ENCODE measurements at places on chromosomes 6 and 20.

DNA sequence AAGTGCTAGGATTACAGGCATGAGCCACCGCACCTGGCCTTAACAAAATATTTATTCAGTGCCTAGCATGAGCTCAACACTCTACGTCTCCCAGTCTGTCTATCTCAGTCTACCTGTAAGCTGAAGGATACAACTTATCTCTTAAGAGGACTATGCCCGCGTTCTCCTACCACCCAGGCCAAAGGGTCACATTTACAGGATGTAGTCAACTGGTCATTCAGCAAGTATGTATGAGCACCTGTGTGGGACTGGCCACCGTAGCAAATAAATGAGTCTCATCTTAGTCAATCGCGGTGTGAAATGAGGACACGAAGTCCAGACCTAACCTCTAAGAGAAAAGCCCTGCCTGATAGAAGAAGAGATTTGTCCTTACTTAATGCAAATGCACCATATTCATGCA is 49.9 kb downstream of the MUC22 start:
- DNase-seq, result no peak

DNA sequence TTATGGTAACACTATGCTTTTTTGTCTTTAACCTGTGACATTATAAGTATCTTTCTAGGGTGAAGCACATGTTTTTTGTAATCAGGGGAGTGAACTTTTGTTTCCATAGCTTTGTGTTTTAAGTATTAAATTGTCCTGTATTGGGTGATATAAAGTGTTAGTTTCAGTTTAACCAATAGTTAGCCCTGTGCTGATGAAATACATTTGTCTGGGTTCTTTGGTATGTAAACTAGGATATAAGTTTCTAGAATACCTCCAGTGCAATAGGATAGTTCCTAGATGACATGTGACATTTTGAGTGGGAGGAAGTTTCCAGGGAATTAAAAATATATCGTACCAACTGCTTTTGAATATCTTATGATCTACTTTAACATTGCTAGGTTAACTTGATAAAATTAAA is 611.0 kb upstream of the MARCKS start:
- no peak for DNase-seq

DNA sequence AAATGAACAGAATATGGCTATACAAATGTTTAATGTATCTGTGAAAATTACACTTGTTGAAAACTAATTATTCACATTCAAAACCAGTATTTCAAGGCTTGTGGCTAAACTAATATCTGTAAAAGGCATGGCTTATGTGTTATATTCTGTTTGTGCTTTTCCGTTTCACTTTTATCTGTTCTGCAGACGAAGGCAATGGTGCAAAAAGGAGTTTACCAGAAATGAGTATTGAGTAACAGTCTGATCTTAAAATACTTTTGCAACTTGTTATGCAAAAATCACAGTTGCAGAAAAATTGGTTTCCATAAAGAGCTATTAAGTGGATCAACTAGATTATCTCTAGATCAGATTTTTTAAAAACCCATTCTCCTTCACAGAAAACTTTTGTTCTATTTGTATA is 9.4 kb upstream of the STX11 start:
- DNase-seq, result no peak

DNA sequence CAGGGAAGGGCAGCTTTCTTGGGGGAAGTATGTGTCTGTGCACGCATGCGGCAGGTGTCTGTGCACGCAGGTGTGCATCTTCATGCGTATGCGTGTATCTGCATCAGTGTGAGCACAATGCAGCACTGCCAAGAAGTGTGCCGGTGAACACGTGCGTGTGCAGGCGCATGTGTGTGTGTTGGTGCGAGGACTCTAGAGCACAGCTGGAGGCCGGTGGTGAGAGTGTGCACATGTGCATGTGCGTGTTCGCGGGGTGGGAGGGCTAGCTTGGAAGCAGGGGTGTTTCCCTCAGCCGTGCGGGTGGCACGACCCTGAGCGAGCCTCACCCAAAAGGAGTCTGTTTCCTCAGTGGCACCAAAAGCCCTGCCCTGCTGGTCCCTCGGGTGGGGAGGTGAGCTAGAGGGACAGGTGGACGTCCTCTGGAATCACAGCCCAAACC is 7.5 kb downstream of the SLC17A9 start:
- no peak for DNase-seq

GRCh38 chr20:38275815-38276550 is 15.4 kb upstream of the KIAA1755 start:
- no peak for DNase-seq

DNA sequence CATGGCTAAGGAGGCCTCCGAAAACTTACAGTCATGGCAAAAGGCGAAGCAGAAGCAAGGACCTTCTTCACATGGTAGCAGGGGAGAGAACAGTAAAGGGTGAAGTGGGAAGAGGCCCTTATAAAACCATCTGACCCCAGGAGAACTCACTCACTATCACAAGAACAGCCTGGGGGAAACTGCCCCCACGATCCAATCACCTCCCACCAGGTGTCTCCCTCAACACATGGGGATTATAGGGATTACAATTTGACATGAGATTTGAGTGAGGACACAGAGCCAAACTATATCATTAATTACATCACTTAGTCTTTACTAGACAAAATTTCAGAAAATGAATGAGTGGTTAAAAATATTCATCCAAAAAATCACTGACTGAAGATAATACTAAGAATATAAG is 453.6 kb downstream of the COL12A1 start:
- DNase-seq, result no peak

DNA sequence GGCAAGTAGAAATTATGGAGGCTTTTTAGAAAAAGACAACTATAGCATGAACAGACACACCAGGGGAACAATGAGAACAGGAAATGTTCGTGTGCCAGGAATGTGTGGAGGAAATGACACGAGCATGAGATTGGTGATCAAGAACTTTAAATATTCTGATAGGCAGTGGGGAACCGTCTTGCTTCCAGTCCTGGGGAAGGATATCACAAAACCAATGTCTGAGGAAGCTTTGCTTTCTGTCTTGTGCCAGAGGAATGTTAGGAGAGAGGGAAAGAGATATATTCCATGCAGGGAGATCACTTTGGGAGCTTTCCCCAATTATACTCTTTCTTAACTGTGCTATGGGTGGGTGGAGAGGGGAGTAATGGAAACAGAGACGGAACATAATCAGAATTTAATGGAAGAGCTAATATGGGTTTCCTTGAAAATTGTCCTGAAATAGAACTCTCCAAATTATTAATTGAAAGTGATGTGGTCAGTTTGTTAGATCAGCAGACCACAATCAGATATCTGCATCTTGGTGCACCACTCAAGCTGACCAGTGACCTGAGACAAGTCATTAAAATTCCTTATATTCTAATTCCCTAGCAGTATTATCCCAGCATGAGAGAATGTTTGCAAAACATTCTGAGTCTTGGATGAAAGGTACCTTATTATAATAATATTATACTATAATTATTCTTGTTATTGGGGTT is 178.2 kb downstream of the SOX4 start:
- no peak for DNase-seq

DNA sequence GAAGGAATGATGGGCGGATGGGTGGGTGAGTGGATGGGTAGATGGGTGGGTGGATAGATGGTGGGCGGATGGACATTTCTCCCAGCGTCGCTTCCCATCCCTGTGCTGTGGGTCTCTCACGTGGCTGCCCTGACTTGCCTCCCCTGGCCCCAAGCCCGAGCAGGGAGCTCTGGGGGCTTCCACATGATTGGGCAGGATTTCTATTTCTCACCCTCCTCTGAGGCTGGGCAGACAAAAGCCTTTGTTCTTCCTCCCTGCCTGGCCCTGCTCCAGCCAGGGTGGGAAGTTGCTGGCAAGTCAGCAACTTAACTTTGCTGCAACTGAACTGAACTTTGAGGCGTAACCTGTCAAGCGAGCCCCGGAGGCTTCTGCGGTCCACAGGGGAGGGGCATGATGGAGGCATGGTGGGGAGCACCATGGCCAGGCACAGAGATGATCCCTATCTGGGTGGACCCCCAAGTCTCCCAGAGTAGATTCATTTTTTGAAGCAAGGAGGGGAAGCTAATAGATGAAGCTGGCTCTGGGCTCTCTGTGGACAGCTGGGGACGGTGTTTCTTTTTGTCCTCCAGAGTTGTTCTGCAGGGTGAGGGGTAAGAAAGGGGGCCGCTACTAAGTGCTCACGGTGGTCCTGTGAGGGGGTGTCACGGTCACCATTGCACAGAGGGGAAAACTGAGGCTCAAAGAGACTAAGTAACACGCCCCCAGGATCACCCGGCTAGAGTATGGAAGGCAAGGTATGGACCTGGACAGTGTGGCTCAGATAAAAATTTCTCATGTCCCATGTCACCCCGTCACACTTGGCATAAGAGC is 140.1 kb downstream of the CEBPB start:
- no peak for DNase-seq

GRCh38 chr20:8774412-8774811 is 294.5 kb upstream of the PLCB4 start:
- no peak for DNase-seq

- DNase-seq, result peak; percentile 80
Observed at GRCh38 chr6:11218538-11219399, 13.7 kb downstream of the NEDD9 start.

GRCh38 chr6:101716810-101717209 is 323.3 kb downstream of the GRIK2 start:
- DNase-seq, result no peak

DNA sequence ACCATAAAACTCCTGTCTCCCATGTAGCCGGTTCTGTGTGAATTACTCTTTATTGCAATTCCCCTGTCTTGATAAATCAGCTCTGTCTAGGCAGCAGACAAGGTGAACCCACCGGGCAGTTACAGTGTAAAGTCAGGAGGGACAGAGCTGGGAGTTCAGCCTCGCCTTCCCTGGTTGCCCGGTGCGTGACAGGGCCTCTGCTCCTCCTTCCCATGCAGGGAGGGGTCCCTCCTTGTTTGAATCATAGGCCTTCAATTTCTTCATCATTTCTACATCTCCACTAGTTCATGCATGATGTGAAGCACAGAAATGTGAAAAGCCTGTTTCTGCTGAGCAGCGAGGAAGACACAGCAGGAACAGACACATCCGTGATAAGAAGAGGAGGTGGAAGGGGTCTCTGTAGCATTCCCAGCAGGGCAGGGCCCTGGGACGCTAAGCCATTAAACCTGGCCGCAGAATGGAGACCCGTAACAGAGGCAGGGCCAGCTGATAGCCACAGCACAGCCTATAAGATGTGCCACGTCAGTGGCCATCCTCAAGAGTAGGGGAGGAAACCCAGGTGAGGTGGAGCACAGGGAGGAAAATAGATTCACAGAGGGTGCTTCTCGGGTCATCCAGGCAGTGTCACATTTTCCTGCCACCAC is 106.7 kb upstream of the CST7 start:
- DNase-seq, result no peak

- DNase-seq, result no peak
Observed at GRCh38 chr6:53894091-53894490, 99.3 kb downstream of the LRRC1 start.

DNA sequence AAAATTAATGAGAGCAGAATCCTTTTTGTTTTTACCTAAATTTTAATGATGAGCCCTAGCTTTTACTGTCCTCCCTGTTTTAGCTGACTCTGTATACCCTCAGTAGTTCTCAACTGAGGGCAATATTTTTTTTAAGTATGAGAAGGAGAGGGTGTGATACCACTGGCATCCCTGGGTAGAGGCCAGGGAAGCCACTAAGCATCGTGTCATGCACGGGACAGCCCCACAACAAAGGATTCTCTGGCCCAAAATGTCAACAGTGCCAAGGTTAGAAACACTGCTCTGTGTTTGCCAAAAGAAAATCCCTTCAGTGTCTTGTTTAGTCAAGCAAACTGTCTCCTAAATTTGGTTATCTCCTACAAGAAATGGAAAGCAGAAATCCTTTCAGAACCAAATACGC is 210.4 kb downstream of the KCNQ5 start:
- DNase-seq, result no peak

- peak; percentile 51 for DNase-seq
Observed at GRCh38 chr20:32470025-32470861, 112.1 kb downstream of the ASXL1 start.

- DNase-seq, result no peak
Observed at GRCh38 chr6:141963543-141964295, 169.0 kb upstream of the GJE1 start.

GRCh38 chr6:100134703-100135102 is 140.7 kb upstream of the MCHR2 start:
- DNase-seq, result no peak

DNA sequence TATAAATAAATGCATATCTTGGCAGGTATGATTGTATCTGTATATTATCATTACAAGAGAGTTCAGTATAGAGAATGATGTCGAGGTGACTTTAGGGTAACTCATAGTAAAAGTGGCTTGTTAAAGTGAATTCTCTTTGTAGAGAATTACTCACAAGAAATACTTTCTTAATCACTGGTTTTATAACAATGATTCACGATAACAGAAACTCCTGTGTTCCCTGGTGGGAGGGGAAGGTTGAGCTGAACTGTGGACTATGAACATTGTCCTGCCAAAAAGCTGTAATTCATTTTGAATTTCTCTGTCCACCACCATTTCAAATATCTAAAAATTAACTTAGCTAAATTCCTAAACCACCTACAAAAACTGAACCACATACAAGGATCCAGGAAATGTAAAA is 7.7 kb downstream of the TPMT start:
- no peak for DNase-seq

- no peak for DNase-seq
Observed at GRCh38 chr6:30988209-30988825, 4.8 kb downstream of the MUC21 start.

GRCh38 chr6:90159452-90159851 is 137.2 kb downstream of the BACH2 start:
- no peak for DNase-seq

GRCh38 chr20:40286975-40287531 is 402.0 kb downstream of the MAFB start:
- DNase-seq, result peak; percentile 58

DNA sequence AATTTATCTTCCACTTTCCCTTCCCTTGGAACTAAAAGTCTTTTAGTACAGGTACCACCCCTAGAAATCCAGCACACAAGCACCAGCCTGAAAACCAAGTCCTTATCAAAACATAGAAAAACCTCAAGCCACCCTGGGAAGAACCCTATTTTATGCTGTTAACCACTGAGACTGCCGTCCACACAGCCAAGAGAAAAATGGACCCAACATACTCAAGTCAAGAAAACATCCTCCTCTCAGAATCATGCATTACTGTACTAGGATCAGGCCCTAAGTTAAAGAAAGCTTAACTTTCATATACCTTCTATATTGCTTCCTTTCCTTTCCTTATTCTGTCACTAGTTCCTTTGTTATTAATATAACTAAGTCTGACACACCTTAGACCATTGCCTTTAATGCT is 16.9 kb upstream of the GOPC start:
- DNase-seq, result no peak

DNA sequence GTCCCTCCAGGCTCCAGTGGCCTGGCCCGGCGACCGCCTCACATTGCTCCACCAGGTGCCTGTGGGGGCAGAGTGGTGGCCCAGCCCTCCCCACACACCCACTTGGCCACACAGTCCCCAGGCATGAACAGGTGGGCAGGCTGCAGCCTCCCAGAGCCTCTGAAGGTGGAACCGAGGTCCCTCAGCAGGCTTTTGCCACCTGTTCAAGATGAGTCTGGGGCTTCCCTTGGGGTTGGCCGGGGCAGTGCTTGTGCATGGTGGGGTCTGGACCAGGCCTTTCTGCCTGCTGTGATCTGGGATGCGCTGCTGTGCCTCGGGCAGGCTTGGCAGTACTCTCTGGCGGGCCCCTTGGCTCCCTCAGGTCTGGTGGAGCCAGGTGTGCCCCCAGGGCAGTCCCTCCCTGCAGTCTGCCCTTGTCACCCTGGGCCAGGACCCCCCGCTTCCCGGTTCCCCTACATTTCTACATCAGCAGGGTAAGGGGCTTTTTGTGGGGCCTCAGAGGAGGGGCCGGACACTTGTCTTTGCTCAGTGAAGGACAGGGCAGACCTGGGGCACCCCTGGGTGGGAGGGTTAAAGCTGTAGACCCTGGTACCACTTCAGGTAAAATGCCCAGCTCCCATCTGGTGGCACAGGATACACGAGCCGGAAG is 2.7 kb upstream of the COL9A3 start:
- no peak for DNase-seq
